ENCODE measurements at places on chromosomes 7 and 10.

GRCh38 chr7:30694218-30694745 is 12.0 kb upstream of the CRHR2 start:
- no peak for DNase-seq

GRCh38 chr7:83870515-83870914 is 221.6 kb upstream of the SEMA3E start:
- DNase-seq, result no peak

DNA sequence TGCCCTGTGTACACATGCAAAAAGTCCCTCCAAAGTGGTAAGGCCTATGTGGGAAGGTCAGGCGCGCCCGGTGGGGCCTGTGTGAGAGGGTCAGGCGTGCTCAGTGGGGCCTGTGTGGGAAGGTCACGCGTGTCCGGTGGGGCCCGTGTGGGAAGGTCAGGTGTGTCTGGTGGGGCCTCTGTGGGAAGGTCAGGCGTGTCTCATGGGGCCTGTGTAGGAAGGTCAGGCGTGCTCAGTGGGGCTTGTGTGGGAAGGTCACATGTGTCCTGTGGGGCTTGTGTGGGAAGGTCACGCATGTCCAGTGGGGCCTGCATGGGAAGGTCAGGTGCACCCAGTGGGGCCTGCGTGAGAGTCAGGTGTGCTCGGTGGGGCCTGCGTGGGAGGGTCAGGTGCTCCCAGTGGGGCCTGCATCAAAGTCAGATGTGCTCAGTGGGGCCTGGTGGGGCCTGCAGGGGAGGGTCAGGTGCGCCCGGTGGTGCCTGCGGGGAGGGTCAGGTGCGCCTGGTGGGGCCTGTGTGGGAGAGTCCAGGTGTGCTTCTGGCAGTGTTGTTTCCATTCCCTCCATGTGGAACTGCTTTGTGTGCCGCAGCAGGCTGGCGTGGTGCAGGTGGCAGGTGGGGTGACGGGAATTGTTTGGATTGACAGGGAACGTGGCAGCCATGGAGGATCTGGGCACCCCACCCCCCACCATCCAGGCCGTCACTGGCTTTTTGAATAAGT is 15.4 kb downstream of the LRRC27 start:
- no peak for DNase-seq

DNA sequence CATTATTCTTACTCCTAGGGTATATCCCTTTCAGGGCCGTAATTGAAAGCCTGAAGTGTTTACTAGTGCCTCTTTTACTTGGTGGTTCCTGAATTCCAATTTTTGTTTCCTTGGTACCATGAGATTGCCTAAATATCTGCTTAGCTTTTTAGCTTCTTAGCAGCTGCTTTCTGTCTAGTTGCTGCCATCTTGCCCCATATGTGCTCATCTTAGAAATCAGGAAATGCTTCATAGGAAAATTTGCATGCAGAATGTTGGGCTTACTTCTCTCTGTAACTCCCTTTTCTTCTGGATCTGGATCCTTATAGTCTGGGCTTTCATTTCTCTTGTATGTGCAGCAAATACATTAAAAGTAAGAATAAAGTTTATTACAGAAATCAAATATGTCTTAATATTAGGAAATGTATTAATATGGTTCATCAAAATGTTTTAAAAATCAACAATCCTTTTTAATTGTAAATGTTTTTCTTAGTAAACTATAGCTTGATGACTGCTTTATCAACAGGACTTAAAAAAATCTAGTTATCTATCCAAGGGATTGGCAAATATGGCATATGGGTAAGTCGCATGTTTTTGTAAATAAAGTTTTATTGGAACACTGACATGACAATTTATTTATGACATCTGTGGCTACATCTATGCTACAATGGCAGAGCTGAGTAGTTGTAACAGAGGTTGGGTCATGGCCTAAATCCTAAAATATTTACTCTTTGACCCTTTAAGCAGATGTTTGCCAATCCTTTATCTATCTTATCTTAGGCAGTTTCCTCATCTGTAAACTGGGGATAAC is 73.5 kb upstream of the CDK6 start:
- no peak for DNase-seq

DNA sequence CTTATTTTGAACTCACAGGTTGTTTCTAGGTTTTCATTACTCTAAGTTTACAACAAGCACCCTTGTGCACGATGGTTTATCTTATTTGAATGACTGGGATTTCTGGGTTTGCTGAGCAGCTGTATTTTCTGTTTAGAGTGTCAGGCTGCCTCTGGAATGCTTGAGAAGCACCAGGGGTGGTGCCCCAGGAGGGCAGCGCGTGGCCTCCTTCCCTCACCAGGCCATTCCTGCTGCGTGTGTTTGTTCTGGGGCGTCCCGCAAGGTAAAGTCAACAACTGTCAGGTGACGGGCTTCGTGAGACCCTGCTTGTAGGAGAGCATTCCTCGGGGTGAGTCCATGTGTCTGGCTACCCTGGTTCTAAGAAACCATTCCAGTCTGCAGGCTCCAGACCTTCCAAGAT is 54.9 kb downstream of the FAM171A1 start:
- DNase-seq, result no peak

DNA sequence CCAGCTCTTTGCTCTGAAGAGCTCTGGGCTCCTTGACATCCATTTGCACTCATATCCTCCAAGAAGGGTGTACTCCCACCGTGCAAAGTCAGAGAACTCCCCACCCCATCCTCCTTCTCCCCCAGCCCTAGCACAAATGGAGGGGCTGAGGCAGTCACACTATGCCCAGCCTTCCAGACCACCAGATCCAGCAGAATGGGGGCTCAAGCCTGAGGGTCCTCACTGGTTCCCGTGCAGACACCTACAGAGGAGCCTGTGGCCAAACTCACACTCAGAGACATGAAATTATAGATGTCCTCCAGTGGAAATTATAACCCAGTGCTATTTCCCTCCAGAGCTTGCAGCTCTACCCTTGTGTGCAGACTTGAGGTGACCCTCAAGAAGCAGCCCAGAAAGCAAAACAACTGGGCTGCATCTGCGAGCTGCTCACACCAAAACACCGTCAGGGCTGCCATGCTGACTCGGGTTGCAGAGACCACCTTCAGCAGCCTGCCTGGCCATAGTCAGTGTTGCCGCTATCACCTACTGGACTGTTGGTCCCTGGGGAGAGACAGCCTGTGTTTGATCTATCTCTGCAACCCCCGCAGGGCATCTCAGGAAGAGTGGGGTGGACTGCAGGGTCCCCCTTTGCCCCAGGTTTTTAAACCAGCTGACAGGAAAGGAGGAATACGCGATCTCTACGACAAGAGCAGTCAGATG is 7.4 kb downstream of the ZNF488 start:
- DNase-seq, result no peak

DNA sequence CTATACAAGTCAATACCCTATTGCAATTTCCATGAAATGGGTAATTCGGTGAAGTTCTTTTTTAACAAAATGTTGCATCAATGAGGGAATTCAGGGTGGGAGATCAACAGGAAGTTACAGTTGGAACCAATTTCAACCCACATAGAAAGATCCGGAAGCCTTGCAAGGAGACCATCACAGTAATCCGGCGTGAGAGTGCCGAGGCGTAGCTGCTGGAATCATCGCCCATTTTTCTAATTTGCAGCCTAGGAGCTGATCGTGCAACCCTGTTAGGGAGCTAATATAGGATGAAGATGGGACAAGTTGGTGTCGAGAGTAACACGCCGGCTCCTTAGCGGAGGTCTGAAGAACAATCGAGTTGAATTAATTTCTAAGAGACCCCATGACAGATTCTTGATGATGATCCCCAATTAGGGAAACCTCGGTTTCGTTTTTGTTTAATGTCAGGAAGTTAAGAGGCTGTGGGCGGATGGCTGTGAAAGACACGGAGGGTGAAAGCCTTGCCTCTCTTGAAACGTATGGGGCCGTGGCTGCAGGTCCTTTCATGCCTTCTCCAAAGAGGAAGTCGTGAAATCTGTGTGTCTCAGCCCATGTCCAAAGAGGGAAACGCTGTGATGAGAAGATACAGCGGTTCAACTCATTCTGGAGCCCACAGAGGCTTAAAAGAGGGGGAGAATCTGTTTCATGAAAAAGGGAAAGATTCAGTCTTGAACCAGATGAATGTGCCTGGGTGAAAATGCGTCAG is 51.2 kb upstream of the CARD11 start:
- DNase-seq, result no peak

DNA sequence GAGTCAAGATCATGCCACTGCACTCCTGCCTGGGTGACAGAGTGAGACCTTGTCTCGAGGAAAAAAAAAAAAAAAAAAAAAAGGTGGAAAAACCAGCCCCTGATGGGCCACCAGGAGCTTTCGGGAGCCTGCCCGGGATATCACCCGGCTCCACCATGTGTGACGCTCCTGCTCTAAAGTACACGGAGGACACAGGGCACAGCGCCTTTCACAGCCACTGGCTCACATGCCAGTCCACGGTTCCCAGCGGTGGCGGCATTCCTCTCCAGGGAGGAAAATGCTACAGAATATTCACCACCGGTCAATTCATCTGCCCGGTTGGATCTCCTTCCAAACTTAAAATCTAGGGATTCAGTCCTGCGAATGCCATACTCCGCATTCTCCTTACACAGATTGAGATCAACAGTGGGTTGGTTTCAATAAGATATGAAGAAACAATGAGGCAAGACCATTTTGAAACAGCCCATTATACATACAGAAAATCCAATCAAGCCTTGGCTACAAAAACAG is 81.2 kb downstream of the CTBP2 start:
- DNase-seq, result no peak

Measured in HT1080 (cell line).